ENCODE measurements at places on chromosomes 12 and 14.

DNA sequence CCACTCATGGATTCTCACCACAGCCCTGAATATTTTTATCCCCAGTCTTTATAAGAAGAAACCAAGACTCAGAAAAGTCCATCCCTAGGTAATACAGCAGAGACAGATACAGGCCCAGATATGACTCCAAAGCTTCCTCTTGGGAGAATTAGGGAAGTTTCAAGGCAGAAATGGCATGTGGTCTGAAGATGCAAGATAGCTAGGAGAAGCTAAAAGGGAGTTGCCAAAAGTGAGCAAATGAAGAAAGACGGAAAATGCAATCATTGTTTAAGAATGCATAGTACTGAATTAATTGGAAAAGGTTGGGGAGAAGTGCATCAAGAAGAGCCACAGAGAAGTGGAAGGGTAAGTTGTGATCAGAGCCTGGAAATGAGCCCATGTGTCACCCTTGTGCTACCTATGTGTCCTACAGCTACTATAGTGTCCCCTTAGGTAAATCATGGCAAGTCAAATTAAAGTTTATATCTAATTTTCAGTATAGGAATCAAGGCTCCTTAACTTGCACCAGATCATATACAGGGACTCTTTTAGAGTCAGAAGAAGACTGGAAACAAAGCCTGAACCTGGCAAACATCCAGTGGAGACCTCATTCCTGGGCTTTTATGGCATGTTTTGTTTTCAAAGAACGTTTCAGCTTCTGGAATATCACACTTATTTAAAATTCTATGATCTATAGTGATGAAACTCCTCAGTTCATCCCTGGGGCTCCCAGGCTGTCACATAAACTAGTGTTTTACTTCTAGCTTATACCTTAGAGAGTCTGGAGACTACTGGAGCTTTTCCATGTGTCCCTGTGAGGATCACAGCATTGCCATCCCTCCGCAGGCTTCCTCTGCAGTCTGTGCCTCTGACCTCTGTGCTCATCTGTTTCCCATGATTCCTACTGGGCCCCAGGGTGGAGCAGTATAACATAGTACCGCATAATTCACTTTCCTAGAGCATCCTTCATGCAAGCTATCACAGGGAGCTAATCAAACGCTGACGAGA lies 189.0 kb upstream of the CDKN3 start:
- no peak for DNase-seq

- DNase-seq = no peak
These were observed 526 bp upstream of the MRPL42 start for GRCh38 chr12:93466625-93467350.

GRCh38 chr14:100750762-100751699 lies 24.3 kb downstream of the DLK1 start:
- no peak for DNase-seq

- no peak for DNase-seq
These were observed 321.4 kb downstream of the ATP23 start for GRCh38 chr12:58262796-58263195.

GRCh38 chr12:131528667-131529066 lies 182.2 kb upstream of the SFSWAP start:
- DNase-seq = no peak

DNA sequence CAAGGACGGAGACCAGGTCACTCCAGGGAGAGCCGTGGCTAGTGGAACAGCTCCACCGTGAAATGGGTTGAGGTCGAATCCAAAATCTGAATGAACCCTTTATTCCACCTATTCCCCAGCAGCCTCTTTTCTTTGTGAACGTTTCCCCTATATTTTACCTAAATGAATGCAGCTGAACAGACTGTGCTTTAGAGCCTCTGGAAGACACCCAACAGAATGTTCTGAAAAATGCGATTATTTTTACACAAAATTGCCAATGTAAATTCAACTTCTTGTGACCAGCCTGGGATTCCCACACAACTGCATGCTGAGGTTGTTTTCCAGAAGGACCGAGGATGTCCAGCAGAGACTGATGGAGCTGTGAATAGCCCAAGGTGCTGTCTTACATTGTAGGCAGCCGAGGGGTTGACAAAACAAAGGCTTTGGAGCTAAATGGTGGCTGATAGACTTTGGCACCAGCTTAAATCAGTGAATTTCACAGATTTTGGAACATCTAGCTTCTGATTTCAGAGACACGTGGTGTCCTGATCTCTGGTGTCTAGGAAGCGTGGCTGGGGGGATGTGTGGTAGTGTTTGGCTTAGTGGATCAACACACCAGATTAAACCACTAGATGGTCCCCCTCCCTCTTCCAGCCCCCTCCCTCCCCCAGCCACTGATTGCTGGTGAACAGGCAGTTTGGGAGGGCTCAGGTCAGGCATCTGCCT lies 150.4 kb downstream of the ZNF664 start:
- DNase-seq = no peak

DNA sequence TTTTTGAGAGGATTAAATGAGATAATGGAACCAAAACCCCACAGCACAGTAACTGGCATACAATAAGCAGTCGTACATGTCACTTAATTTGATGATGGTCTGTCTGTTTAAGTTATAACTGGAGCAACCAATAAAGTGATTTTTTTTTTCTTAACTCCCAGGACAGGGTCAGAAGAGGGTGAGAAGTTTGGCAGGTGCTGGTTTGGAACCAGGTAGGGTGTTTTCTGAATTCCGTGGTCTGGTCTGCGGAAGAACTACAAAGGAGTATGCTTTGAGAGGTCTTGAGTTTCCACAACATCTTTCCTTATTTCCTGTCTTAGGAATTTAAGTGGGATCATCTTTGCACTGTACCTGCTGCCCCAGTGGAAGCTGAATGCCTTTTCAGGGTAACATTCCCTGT lies 111.7 kb downstream of the SLC8A3 start:
- no peak for DNase-seq

GRCh38 chr12:64883264-64884163 lies 59.1 kb downstream of the TBC1D30 start:
- no peak for DNase-seq

DNA sequence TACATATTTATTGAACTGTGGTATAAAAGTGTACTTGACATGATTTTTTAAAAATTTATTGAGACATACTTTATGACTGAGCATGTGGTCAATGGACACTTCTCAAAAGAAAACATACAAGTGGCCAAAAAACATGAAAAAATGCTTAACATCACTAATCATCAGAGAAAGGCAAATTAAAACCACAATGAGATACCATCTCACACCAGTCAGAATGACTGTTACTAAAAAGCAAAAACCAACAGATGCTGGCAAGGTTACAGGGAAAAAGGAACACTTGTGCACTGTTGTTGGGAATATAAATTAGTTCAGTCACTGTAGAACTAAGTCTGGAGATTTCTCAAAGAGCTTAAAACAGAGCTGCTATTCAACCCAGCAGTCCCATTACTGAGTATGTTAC lies 1177.6 kb downstream of the GALC start:
- no peak for DNase-seq

GRCh38 chr14:50541159-50541567 lies 8.8 kb upstream of the MAP4K5 start:
- no peak for DNase-seq

GRCh38 chr14:81478446-81478845 lies 55.2 kb downstream of the SEL1L start:
- no peak for DNase-seq

DNA sequence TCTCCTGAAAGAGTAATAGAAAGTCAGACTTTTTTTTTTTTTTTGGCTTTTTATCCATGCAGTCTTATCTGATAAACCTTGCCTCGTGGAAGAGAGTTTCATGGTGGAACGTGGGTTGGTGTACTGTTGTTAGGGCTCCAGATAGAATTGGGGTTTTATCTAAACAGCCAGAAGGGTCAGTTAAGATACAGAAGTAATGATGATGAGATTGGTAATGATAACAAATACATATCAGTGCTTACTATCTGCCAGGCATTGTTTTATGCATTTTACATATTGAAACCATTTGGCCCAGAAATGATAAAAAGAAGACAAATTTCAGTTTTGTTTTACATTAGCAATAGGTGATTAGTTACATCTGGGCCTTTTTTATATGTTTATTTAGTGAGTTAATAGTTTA lies 372.8 kb upstream of the PRICKLE1 start:
- DNase-seq = no peak

DNA sequence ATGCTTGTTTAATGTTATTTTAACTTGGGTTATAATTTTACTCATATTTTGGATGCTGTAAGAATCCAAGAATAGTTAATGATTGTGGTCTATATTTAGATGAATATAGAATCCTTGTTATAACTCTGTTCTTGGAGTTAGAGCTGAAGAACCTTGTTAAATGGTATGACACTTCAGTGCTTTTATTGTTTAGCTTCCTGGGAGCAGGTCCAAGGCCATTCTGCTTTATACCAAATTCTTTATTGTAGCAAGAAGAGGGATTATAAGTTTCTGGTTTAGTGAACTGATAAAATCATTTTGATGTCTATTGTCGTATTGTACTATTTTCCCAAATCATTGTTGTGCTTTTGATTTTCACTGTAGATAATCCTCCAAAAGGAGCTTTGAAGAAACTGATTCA lies 69.4 kb downstream of the MIA2 start:
- no peak for DNase-seq

DNA sequence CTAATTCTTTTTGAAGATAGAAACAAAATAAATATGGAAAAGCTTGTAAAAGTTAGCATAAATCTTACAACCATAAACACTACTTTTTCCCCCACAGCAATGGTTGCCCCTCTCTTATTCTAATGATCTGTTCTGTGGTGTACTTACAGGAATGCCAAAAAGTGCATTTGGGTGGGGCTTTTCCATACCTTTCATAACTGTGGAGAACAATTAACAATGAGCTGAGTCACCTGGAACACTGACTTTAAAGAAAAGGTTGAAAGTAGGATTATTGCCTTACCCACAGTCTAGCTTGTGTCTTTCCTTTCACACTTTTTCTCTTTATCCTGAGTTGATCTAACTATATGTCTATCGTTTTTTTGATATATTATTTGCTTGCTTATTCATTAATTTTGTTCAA lies 86.9 kb downstream of the TPH2 start:
- DNase-seq = no peak

GRCh38 chr12:53579545-53579955 lies 46.6 kb downstream of the ATF7 start:
- DNase-seq = no peak

DNA sequence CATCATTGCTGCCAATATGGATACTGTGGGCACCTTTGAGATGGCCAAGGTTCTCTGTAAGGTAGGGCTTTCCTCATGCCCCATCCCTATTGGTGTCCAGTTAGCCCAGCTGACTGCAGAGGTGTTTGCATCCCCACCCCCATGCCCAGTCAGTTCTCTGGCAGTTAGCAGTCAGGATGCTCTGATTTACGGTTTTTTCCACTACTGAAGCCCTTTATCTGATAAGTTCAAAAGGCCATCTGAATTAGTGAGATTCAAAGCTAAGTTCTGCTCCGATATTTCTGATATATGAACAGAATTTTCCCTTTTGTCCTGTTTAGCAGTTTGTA lies 773 bp downstream of the GMPR2 start:
- no peak for DNase-seq

DNA sequence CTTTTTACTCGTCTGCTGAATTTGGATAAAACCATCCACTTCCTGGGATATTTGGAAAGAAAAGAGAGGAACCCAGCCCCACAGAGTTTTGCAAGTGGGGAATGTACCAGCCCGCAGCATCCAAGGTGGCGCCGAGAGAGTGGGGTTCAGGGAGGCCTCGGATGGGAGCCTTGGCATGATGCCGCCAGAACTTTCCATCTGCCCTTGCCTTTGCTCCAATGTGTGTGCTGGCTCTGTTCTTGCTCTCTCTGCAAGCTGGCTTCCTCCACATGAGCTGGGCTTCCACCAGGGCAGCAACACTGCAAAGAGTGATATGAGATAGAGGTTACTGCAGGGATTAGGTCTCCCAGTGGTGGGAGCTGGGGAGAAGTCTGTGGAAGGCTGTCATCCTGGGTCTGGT lies 6.6 kb upstream of the SERPINA12 start:
- no peak for DNase-seq

DNA sequence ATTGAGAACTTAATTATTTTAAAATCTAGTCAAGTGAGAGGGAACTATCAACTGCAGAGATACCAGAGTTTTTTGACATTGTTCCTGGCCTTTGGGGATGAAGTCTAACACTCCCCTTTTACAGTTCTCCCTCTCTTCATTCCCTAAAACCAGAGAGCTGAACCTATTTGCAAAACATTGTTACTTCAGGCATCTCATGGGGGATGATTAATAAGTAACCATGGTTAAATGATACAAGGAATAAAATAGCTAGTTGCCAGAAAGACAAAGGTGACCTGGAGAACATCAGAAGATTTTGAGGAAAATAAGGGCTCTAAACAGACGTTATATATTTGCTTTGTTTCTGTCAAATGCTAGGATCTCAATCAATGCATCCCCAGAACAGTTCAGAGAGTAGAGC lies 42.3 kb downstream of the PDE6H start:
- no peak for DNase-seq

GRCh38 chr14:95432144-95433093 lies 84.0 kb downstream of the SYNE3 start:
- peak; percentile 18 for DNase-seq

GRCh38 chr12:34377243-34378035 lies 355.1 kb downstream of the ALG10 start:
- DNase-seq = no peak

DNA sequence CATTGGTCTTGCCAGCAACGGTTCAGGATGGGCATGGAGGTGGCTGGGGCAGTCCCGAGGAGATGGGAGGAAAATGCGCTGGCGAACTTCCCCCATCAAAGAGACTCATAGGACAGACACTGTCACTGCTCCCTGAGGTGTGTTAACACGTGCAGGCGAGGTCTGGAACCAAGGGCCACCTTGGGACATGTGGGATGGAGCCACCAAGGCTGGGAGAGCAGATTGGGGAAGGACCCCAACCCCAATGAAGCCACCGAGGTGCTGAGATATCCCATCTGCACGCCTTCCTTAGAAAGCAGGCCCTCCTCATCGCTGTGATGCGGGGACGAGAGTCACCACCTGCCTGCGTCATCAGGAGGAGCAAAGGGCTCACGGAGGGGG lies 16.9 kb upstream of the BEGAIN start:
- no peak for DNase-seq

DNA sequence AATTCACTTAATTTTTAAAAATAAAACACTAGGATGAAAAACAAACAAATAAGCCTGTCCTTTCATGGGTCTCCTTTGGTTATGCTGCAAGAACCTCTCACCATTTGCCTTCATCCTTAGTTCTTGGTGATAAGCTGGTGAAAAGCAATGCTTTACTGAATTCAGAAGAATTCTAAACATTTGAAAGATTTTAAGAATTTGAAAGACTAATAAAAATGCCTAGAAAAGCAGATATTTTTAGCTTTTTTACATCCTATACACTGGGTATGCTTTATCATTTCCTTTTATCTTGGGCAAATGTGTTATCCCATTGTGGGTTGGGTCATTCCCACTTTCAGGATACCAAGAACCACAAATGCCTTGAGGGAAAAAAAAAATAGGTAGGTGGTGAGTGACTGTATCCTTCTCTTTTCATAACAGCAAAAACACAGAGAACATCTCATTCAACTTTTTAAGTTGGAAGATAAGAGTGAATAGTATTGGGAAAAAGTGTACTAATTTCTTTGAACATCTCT lies 197.1 kb upstream of the ABCD2 start:
- no peak for DNase-seq

GRCh38 chr12:60752589-60752988 lies 1156.8 kb downstream of the SLC16A7 start:
- DNase-seq = no peak

GRCh38 chr14:60328583-60328982 lies 79.6 kb downstream of the PPM1A start:
- DNase-seq = no peak

- no peak for DNase-seq
These were observed 43.1 kb downstream of the LTBP2 start for GRCh38 chr14:74568911-74569310.

- DNase-seq = no peak
These were observed 17.5 kb upstream of the CELA1 start for GRCh38 chr12:51364001-51364400.

GRCh38 chr14:99563749-99564129 lies 40.3 kb downstream of the CCDC85C start:
- DNase-seq = peak; percentile 64
